ENCODE measurements at places on chromosomes 5 and 9. TPM values are rescaled to one million over a fixed set of nuclear protein-coding genes. Genes with fewer than 3 reads are reported as not detected.

- no peak for DNase-seq
These were observed 137.4 kb downstream of the STK32A start for GRCh38 chr5:147372191-147372590.

GRCh38 chr9:101664453-101664852 is 69.7 kb upstream of the PPP3R2 start:
- DNase-seq, result no peak

The SHISAL2B gene
- total RNA-seq, result not detected

GRCh38 chr5:145981589-145982571 is 45.5 kb downstream of the SH3RF2 start:
- no peak for DNase-seq

The DNAI1 gene
- total RNA-seq, result not detected

The TMEM252 gene
- total RNA-seq, result not detected

The ANKRD20A1 gene
- 1.5 TPM for total RNA-seq

The DMXL1 gene
- 51.4 TPM for total RNA-seq

GRCh38 chr5:168123631-168124528 is 167.6 kb upstream of the WWC1 start:
- no peak for DNase-seq

DNA sequence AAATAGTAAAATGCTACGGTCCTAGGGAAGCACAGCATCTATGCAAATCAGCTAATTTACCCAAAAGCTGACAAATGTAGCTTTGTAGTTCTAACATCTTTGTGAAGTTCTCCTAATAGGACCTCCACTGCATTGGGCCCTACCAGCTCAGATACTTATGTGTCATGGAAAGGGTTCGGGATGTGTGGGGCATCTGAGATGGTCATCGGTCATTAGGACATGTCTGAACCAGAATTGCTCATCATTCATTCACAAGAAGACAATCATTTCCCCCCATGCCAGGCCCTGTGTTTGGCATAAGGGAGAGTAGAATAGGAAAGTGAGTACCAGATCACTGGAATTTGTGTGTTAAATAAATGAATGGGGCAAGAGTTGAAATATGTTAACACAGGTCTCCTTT is 35.7 kb downstream of the PWWP2A start:
- no peak for DNase-seq

Data from upper lobe of right lung (tissue), 1 donor.